ENCODE measurements at places on chromosomes 5 and 9.

GRCh38 chr5:82164977-82165713 lies 113.0 kb downstream of the RPS23 start:
- no peak for DNase-seq

- DNase-seq, result no peak
These were observed 278.0 kb downstream of the ADAMTS6 start for GRCh38 chr5:65203746-65204145.

DNA sequence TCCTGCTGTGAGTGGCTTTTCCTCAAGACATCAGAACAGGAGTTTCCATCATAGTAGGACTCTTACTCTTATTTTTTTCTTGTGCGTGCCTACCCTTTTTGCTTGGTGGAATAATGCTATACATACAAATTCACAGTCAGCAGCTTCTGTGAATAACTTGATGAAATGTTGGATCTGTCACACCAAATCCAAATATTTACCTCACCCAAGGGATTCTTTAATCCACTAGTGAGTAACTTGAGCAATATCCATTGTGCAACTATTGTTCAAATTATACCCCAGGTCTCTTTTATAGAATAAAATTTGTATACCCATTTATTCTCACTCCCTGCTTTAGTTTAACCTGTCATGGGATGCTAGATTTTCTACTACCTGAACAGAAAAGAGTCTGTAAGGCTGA lies 1078.3 kb upstream of the EDIL3 start:
- DNase-seq, result no peak

GRCh38 chr9:5760338-5760737 lies 72.6 kb downstream of the ERMP1 start:
- no peak for DNase-seq

DNA sequence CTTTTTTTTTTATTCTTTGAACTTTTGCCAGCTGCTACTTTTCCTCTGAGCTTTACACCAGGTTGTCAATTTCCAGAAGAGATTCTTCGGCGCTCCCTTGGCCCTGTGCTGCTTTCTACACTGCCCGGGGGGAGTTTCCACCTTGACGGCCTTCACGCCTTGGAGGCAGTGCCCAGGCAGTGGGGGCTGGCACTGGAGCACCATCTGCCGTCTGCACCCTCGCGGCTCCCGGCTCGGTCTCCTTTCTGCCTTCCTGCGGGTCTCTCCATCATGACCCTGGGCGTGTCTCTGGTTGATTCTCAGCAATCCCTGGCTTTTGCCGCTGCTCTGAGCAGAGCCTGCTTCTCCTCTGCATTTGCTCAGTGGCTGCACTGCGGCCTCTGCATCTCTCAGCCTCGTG lies 2.9 kb downstream of the SLC6A18 start:
- no peak for DNase-seq

DNA sequence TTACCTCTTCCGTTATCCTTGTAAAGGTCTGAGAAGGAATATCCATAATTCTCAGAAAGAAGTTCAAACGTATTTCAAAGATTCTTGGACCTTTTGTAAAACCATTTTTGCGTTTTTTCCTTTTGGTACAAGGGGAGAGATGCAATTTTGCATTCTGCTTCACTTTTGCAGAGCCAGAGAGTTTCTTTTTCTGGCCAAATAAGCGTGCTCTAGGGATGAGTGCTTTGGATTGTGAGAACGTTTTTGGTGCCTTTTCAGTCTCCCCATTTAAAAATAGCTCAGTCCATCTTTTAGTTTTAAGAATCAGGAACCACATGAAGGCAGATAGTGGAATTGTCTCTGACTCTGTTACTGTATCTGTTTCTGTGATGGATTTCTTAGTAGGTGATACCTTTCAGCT lies 1.5 kb downstream of the ARHGAP26 start:
- no peak for DNase-seq

GRCh38 chr9:112754578-112754977 lies 4.0 kb downstream of the SNX30 start:
- peak; percentile 9 for DNase-seq

DNA sequence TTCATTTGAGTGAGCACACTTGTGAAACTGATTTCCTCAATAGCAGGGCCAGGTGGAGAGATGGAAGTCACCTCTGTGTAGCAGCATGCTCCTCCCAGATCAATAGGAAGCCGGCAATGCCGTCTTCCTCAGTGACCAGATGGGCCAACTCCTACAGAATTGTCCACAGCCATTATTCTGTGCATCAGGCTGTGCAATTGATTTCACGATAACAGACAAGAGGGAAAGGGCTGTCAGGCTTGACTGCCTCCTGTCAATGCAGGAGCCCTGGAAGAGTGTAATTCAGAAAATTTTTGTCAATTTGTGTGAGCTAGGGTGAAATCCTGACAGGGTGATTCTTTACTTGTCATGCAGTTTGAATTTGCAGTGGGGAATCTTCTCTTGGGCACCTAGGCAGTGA lies 838.4 kb upstream of the NUDT12 start:
- no peak for DNase-seq

GRCh38 chr9:30280229-30280900 lies 2104.1 kb upstream of the ACO1 start:
- no peak for DNase-seq

DNA sequence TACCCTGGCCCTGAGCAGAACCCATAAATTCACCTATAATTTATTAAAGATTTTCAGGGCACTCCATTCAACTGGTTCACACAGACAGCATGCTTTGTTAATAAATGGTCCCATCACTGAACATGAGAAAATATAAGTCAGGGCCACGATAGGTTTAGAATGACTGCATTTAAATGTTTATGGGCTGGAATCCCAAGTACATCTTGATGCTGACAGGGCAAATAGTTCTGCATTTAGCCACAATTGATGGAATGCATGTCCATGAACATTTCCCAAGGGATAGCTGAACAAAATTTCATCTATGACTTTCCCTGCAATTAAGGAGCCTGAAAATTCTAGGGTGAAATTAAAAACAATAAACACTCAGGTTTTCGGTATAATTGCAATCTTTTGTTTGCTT lies 124.5 kb downstream of the CAAP1 start:
- no peak for DNase-seq

DNA sequence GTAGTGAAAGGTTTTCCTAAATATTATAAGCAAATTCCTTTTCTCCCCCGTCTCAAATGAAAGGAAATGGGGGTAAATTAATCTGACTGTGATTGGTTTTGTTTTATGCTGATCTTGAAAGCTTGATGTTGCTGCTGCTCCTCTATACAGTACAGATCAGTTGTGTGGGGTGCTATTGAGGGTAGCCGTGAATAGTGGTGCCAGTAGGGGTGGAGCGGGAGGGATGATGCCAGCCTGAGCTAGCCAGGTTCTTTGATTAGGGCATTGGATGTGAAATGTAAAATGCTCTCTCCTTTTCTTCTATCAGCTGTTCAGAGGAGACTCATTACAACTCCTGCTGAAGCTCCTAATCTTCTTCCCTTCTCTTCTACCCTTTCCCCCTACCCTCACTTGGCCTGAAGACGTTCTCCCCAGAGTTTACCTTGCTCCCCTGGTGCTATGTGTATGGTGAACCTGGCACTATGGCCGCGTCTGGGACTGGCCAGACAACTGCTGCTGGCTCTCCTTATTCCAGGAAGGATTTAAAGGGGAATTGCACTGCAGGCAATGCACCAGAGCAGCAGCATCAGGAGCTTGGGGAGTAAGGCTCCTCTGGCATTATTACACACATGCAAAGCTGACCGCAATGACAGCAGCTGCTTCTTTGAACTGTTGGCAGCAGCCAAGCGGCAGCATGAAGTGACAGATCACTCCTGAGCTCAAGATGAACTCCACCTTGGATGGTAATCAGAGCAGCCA lies 566 bp downstream of the GPR21 start:
- DNase-seq, result no peak

GRCh38 chr5:74290634-74291241 lies 349.8 kb downstream of the ENC1 start:
- DNase-seq, result no peak
